NCI-H1092 treated with DMSO at 0.1 percent for 48 hours (cell line): ENCODE measurements at places on chromosomes 7 and 10.

DNA sequence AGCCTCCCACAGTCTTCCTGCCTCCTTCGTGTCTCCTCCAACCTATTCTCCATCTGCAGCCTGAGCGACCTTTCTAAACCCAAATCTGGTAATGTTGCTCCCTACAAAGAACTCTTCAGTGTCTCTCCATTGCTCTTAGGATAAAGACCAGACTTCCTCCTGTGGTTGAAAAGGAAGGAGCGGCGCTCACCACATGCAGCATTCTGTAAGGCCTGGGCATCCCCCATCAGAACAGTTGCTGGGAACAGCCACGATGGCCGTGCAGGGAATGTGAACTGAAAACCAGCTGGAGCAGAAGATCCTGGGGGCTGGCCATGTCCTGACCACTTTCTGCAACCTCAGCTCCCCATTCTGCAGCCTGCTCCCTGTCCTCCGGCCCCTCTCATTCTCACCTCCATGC, 237.8 kb upstream of the ZMIZ1 start:
- no peak for DNase-seq

DNA sequence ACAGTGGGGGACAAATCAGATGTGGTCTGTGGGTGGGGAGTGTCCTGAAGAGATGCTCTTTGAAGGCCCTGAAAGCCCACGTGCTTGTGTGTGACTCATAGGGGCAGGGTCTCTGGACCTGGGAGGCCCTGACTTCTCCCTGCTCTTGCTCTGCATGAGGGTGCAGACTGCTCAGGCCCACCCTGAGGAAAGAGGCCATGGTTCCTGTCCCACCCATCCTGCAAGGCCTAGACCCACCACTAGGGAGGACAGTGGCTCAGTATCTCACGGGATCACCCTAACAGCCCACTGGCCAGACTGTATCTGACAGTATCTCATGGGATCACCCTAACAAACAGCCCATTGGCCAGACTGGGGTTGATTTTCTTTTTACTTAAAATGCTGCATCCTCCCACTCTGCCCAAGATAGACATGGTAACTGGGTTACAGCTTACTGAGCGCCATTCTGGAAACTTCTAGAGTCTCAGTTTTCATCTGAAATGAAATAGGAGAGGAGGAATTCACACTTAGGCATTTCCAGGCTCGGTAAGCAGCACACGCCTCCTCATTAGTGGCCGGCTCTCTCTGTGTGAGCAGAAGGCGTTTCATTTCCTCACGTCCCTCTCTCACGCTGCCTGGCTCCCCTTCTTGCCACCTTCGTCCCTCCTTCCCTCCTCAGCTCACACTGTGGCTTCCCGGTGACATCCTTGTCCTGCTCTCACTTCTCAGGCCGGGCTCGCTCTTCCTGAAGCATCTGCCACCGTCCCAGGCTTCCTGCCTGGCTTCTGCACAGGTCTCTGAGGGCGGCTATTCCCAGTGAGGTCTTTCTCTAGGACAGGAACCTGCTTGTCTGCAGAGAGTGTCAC, 242.6 kb downstream of the GLRX3 start:
- DNase-seq: peak; percentile 9

DNA sequence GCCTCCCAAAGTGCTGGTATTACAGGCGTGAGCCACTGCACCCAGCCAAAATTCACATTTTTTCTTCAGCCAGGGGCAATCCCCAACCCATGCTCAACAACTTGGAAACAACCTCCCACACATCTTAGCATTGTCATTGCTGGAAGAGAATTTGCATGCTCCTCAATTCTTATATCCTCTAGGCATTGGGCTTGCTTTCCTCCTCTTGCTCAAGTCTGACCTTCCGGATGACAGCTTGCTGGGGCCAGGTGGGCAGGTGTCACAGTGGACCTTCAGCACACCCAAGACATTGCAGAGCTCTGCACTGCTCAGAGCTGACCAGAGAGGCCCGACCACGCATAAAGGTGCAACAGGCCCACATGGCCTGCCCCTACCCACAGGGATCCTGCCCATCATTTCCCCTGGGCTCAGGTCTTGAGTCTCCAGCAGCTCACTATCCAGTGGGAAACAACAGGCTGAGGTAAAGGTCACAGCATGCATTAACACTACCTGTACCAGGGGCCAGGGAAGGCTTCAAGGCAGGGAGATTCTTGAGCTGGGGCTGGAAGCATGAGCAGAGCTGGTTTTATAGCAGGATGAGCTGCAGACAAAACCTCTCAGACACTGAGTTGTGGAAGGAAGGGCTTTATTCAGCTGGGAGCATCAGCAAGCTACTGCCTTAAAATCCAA, 6.8 kb upstream of the GPR15LG start:
- DNase-seq: no peak

DNA sequence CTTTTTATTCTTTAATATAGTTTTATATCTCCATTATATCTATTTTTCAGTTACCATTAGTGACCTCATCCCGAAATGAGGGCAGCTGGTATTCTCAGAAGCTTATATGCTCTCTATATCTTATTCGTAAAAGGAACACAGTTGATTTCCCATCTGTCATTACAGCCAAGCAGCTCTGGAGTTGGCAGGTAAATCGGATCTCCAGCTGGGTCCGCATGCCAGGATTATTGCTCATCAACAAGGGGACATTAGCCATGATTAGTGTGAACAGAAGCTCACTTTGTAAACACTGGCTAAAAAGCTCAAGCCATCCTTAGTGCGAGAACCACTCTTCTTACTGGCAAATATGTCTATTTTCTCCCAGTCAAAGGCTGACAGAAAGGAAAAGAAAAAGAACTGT, 180.3 kb downstream of the NPSR1 start:
- peak; percentile 81 for DNase-seq

DNA sequence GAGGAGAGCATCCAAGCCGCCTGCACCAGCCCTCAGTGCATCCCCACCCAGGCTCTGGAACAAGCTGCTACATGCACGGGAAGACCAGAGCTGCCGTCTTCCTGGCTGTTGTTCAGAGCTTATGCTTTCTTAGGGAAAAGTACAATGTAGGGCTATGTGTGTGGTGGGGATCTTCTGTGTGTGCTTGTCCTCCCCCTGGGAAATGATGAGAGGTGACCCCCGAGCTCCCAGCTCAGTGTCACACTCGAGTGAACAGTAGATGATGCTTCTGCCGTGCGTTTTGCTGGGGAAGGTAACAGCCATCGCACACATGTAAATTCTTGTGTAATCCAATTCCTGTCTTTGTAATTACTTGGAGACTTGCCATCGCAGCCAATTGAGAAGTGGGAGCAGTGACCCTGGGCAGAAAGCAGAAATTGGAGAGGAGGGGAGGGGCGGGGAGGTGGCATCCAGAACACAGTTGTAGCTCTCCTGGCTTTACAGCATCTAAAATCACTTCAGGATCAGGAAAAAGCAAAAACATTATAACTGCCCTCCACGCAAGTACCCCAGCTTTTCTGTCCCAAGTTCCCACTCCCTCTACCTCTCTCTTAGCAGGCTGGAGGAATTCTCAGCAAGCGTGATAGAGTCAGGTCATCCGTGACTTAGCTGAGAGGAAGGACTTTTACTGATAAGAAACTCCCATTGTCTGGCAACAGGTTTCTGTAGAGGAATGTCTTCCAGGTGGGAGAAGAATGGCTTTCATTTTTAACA, 149.6 kb downstream of the TCF7L2 start:
- peak; percentile 44 for DNase-seq

DNA sequence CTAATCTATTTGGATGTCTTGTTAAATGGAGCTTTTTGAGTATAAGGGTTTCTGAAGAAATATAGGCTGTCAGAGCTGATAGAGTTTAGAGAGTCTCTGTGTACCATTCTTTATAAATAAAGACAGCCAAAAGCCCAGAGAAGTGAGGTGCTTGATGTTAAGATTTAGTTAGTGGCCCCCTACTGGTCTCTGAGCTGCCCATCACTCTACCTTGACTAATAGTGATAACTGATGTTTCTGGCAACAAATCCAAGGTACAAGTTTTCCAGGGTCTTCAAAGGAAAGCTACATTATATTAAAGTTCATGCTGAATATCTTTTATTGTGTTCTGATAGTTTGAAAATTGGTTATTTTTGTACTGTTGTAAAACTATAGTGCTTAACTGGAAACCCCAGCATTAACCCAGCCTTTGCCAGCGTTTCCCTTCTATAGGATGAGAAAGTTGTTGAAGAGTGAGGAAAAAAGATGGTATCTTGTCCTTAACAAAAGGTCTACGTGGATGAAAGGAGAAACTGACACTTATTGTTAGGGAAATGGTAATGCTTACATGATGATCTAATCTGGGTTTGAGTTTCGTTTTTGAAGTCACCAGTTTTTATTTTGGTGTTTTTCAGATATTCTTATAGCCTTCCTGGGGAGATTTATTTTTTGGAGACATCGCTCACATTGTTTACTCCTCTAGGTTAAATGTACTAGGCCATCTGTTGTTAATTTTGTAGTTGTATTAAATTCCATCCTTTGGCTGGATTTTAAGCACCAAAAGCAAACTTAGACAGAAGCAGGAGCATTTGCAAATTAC, 79.0 kb downstream of the AUTS2 start:
- DNase-seq: no peak

- DNase-seq: peak; percentile 25
Observed at GRCh38 chr7:129952086-129952652, 591 bp downstream of the UBE2H start.

- DNase-seq: no peak
Observed at GRCh38 chr7:29825775-29826529, 19.6 kb downstream of the WIPF3 start.

DNA sequence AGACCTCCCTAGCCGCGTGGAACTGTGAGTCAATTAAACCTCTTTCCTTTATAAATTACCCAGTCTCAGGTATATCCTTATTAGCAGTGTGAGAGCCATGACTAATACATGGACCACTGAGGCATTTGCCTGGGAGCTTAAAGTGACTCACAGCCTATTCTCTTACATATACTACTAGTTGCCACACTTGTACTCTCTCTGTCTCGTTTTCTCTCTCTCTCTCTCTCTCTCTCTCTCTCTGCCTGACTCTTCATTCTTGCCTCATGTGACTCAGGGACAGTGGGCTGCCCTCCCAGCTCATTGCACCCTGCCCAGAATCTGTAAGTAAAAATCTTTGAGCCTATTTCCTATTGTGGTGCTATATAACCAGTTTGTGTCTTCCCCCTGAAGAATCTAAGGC, 238.5 kb upstream of the MAGI2 start:
- no peak for DNase-seq

DNA sequence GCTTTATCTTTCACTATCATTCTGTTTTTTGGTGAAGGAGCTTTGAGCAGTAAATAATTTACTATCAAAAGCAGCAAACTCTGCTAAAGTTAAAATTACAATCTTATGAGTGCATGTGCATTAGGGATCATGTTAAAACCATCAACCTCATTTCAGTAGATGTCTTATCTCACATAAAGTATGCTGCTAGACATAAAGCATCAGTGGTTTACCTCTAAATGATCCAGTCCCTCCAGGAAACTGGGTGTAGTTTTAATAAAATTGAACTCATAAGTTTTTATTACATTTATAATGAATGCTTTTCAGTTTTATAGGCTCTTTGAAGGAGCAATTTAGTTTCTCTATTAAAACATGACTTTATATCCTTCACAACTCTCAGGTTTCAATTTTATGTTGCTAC, 108.7 kb downstream of the LRRN3 start:
- no peak for DNase-seq

GRCh38 chr10:7015457-7015856, 395.4 kb downstream of the SFMBT2 start:
- DNase-seq: no peak

- DNase-seq: no peak
Observed at GRCh38 chr10:122301055-122301810, 30.1 kb downstream of the BTBD16 start.
